Dermis blood vessel endothelial cell (primary cell): ENCODE measurements at places on chromosomes 5 and 9.
A peak's percentile ranks its signal among the peaks of the same experiment; 100 is the strongest.

GRCh38 chr5:167652690-167653089 is 638.8 kb upstream of the WWC1 start:
- no peak for DNase-seq

DNA sequence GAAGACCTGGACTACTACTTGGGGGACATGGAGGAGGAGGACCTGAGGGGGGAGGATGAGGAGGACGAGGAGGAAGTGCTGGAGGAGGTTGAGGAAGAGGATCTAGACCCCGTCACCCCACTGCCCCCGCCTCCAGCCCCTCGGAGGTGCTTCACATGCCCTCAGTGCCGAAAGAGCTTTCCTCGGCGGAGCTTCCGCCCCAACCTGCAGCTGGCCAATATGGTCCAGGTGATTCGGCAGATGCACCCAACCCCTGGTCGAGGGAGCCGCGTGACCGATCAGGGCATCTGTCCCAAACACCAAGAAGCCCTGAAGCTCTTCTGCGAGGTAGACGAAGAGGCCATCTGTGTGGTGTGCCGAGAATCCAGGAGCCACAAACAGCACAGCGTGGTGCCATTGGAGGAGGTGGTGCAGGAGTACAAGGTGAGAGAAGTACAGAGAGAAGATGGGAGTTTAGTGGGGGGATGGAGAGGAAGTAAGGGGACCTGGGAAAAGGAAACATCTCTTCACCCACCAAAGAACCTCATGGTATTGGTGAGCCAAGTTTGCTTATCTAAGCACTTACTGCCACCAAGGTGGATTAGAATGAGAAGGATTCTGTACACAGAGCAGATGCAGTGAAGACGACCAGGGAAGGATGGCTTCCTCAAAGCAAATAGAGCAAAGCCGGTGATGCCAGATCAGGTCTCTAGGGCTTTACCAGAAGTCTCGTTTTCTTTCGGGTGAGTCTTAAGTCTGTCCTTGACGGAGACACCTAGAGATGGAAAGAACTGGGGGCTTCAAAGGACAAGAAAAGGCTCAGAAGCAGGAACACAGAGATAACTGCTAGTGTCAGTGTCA is 1.5 kb downstream of the TRIM41 start:
- no peak for DNase-seq

DNA sequence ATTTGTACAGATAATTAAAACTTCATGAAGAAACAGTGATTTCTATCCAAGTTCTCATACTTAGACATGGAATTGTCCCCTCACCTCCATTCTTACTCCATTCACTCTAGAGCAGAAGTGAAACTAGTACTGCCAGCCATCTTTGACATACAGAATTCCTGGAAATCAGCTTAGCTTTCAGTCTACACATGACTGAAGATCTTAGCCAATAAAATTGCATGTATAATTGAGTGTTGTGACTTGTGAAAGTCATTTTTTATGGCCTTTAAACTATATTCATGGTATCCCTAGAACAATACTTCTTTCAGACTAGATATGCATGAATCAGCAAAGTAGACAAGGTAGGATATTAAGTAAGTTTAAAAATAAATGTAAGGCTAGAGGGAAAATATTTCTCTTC is 705.2 kb upstream of the ZNF608 start:
- no peak for DNase-seq

GRCh38 chr5:96563816-96564215 is 98.4 kb upstream of the CAST start:
- peak; percentile 68 for DNase-seq

DNA sequence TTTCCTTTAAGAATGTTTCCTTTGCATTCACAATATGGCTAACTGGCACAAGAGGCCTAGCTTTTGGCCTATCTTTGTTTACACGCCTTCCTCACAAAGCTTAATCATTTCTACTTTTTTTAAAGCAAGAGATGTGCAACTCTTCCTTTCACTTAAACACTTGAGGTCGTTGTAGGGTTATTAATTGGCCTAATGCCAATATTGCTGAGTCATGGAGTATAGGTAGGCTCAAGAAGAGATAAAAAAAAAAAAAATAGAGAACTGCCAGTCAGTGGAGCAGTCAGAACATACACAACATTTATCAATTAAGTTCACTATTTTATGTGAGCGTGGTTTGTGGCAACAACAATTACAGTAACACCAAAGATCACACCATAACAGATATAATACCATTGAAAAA is 5.9 kb downstream of the FKBP15 start:
- peak; percentile 86 for DNase-seq

DNA sequence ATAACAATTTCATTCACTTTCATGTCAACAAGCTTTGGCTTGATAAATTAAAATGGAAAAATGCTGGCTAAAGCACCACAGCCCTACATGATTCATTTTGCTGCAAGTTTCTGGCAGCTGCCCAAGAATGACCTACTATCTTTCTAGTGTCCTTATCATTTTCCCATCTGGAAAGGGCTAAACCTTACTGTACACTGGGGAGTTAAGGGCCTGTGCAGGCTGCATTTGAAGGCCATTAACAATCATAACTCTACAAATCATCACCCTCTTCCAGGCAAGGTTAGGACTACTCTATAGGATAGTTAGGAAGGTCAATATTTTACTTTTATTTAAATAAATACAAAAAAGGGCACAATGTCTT is 579.7 kb upstream of the ZNF608 start:
- peak; percentile 91 for DNase-seq

GRCh38 chr9:21751998-21752397 is 50.4 kb upstream of the MTAP start:
- no peak for DNase-seq

- DNase-seq: peak; percentile 10
These were observed 74.4 kb downstream of the GLIS3 start for GRCh38 chr9:4225291-4226028.

- DNase-seq: no peak
These were observed 22.0 kb downstream of the RC3H2 start for GRCh38 chr9:122883125-122883524.

- no peak for DNase-seq
These were observed 6.0 kb upstream of the SIL1 start for GRCh38 chr5:139204196-139204595.

DNA sequence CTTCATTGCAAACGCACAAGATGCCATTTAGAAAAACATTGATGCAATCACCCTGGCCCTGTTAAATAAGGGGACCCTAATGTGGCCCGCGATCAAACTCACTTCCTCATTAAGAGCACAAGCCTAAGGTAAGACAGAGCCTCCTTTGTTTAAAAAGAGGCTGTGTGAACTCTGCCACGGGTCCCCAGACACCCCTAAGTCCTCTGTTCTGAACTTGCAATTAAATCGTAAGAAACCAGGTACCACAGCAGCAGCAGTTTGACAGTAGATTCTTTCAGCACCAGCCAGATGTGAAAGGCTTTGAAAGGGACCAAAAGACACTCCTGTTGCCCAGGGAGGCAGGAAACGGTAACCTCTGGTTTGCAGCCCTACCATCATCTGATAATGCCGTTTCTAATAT is 346.3 kb downstream of the TMEM167A start:
- DNase-seq: no peak

DNA sequence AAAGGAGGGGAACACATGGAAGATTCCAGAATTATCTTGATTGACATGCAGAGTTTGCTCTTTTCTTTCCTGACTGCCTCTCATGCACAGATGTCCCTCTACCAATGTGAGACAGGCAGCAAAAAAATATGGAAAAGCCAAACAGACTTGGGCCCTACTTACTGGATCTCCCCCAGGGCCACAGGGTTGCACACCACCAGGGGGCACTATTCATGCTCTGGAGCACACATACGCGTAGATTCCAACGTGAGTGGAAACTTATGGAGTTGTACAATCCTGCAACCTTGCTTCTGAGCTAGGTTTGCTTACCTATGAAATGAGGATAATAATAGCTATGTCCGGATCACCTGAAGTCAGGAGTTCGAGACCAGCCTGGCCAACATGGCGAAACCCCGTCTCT is 319.5 kb downstream of the ARHGEF28 start:
- DNase-seq: peak; percentile 48

DNA sequence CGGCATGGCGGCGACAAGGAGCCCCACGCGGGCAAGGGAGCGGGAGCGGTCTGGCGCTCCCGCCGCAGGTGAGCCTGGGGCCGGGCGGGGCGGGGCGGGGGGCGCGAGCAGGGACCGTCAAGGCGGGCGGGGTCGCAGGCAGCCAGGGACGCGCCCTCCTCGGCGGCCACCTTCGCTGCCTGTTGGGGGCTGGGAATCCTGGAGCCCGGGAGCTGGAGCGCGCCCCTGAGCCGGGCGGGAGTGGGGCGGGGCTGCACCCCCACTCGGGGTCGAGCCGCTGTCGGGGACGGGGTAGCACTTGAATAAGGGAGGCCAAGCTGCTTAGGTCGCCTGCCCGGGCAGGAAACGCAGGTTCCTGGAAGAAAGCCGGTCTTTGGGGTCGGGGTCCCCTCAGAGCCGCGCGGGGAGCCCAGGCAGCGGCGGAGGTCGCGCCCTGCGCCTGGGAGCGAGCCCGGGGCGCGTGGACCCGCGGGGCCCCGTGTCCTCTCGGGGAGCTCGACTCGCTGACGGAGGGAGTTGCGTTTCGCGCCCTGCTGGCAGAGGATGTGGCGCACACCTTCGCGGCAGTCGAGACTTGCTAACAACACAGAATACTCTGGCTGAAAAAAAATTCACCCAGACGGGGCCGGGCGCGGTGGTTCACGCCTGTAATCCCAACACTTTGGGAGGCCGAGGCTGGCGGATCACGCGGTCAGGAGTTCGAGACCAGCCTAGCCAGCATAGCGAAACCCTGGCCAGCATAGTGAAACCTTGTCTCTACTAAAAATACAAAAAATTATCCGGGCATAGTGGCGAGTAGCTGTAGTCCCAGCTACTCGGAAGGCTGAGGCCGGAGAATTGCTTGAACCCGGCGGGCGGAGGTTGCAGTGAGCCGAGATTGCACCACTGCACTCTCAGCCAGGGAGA is 552 bp downstream of the OTULINL start:
- peak; percentile 30 for DNase-seq

GRCh38 chr5:119996128-119996527 is 366.8 kb downstream of the FAM170A start:
- DNase-seq: no peak

DNA sequence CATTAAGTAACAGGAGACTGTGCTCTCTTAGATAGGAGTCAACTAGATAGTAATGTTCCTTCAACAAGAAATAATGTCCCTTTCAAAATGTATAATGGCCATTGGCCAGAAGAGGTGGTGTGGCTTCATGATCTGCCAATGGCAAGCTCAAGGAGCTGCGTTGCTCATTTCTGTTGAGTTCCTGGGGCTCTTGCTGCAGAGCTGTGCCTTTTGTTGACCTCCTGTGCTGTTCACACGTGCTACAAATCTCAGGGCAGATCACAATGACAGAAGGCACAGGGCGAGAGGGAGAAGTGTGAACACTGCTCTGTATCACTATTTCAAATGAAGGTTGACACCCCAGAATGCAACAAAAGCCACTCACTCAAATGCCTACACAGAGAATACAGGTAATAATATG is 16.0 kb upstream of the TBC1D2 start:
- DNase-seq: no peak

GRCh38 chr5:179747811-179748210 is 15.2 kb downstream of the MAML1 start:
- no peak for DNase-seq

GRCh38 chr9:132935026-132935425 is 9.4 kb downstream of the TSC1 start:
- no peak for DNase-seq

DNA sequence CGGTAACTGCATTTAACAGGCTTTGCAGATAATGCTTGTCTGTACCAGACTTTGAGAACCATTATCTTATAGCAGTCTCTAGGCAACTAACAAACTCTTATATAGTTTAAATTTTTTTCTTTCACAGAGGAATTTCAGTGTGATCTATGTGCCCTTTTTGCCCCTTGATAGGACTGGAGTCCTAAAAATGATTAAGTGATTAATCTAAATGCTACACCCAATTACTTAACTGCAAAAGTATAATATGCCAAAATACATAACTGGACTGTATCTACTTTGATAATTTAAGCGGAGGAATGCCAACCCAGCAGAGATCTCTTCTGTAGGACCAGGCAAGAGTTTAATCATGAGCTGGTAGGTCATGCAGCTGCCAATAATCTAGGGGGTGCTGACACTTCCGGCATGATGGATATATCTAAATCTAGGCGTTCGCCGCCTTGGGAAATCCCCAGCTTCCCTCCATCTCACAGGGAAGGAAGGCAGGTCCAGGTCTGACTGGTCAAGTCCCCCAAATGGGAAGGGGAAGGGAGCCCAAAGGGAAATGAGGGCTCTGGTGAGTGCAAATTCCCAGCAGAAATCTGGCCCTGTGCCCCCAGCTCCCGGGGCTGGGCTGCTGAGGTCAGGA is 205.6 kb downstream of the GAPVD1 start:
- DNase-seq: peak; percentile 41

- no peak for DNase-seq
These were observed 1.9 kb downstream of the RCL1 start for GRCh38 chr9:4794691-4795090.

- peak; percentile 92 for DNase-seq
These were observed 88.2 kb downstream of the LIFR start for GRCh38 chr5:38468202-38468673.

- DNase-seq: no peak
These were observed 647.8 kb upstream of the ACO1 start for GRCh38 chr9:31736581-31737179.

DNA sequence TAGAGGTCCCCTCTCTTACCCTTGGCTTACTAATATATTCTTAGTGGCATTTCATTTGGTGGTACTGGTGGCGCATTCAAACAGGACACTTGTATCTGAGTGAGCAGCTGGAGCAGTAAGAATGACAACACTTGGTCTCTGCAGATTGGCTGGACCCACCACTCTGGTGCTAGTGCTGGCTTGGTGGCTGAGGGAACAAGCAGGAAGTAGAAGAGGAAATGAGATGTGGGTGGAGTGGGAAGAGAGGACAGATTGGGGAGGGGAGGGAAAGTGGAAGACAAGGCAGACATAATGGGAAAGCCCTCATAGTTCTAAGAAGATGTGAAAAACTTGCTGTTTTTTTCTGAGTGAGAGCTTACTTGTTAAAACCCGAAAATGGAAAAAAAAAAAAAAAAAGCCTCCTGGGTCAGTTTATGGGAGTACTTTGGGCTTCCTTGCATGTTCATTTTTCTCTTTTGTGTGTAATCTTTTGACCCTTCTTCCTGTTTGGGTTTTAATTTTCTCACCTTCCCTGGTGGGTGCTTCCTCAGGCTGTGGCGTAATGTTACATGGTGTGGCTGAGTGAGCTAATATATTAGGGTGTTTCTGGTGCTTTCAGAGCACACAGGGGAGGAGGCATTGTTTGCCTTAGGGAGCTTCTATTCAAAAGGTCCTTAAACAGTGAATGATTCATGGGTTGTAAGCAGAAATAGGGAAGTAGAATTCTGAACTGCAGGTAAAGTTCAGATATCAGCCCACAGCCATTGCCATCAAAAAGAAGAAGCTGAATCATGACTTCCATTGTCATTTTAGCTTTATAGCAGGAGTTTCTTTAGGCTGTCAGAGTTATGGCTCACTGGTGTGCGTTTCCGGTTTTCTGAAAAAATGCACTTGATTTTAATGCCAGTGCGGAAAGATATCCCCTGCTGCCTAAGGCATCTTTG is 52.3 kb downstream of the TLE4 start:
- DNase-seq: peak; percentile 69

DNA sequence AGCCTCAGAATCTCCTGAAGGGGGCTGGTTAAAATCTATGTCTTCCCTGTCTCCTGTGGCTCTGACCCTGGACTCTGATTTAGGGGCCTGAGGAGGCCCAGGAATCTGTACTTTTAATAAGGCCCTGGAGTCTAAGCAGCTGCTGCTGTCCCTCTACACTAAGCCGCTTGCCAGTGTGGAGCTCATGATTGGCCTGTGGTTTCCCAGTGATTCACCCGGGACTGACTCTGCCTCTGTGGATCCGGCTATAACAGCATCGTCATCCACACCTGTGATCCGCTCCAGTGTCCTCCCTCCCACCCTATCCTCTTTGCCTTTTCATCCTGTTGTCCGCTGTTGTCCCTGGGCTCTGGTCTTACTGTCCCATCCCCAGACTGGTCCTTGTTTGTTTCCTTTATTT is 3.7 kb downstream of the SLC31A2 start:
- DNase-seq: no peak
